ENCODE measurements at places on chromosomes 1 and 21.

- no peak for DNase-seq
Observed at GRCh38 chr1:197208945-197209344, 59.1 kb upstream of the CRB1 start.

GRCh38 chr1:51551081-51551480 is 32.0 kb upstream of the EPS15 start:
- DNase-seq: no peak

DNA sequence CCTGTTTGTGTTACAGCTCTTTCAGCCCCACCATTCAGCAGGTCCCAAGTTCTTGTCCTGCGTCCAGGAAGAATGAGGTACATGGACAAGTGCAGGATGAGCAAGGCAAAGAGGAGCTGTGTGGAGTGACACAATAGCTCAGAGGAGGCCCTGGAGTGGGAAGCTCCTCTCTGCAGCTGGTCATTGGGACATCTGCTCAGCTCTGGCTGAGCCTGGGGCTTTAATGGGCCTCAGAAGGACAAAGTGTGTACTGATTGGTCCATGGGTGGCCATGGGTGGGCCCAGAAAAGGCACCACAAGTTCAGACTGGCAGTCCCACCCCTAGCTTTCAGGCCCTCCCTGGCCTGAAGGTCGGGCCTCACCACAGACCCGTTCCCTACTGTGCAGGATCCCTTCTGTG is 14.7 kb upstream of the HYI start:
- DNase-seq: no peak

GRCh38 chr1:175893192-175893591 is 149.8 kb upstream of the TNR start:
- DNase-seq: no peak

- no peak for DNase-seq
Observed at GRCh38 chr1:51445351-51446090, 73.5 kb downstream of the EPS15 start.

DNA sequence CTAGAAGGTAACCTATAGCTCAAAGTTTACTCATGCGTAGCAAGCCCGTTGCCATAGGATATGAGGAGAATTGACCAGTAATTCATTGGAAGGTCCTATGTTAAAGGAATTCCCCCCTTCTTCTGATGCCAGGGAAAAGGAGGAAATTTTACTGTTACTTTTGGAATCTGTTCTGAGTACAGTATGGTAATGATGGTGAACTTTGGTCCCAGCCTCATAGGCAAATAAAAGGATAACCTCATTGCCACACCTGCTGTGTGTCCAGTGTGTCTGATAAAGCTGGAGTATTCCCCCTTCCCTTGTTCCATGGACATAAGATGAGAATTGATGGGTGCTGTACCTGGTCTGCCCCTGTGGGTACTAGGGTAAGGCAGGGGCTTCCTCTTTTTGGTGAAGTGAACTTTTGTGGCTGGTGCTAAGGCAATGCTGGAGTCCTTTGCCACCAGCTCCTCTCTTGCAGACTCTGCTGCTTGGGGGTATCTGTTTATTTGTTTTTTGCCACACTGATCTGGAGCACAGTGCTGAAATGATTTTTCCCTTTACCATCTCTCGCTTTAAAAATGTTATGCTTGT is 22.2 kb downstream of the MPZ start:
- DNase-seq: no peak

DNA sequence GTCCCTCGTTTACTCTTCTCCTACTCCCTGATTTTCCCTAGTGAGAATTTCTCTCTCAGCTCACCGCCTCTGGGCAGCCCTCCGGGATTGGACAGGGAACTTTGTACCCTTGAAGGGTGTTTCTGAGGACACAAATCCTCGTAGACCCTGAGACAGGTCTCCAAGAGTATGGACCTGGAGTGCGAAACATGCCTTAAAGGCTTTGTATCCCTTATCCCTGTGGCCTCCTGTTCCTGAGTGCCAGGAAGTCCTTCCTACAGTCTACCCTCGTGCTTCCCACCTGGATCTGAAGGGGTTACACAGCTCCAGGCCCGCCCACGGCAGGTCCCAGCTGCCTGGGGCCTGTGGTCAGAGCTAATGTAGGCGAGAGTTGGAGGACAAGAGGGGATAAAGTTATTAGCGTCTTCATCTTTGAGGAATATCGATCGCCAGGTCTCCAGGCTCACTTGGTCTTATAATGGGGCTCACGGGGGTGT is 7.6 kb upstream of the PEAR1 start:
- no peak for DNase-seq

DNA sequence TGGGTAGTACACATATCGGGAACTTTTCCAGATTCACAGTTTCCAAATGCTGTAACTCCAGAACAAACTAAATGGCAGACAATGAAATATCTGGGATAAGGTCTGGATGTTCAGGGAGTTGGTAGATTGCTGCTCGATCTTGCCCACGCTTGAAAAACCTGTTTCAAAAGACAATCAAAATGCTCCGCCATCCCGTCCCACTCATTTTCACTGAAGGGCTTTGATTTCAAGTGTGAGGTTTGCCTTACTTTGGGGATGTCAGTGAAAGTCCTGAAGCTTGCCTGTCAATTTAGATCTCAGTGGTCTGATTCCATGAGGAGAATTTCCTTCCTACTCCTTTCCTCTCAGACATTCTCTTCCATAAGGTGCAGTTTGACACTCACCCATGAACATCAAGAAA is 236.3 kb upstream of the KCNK2 start:
- no peak for DNase-seq

DNA sequence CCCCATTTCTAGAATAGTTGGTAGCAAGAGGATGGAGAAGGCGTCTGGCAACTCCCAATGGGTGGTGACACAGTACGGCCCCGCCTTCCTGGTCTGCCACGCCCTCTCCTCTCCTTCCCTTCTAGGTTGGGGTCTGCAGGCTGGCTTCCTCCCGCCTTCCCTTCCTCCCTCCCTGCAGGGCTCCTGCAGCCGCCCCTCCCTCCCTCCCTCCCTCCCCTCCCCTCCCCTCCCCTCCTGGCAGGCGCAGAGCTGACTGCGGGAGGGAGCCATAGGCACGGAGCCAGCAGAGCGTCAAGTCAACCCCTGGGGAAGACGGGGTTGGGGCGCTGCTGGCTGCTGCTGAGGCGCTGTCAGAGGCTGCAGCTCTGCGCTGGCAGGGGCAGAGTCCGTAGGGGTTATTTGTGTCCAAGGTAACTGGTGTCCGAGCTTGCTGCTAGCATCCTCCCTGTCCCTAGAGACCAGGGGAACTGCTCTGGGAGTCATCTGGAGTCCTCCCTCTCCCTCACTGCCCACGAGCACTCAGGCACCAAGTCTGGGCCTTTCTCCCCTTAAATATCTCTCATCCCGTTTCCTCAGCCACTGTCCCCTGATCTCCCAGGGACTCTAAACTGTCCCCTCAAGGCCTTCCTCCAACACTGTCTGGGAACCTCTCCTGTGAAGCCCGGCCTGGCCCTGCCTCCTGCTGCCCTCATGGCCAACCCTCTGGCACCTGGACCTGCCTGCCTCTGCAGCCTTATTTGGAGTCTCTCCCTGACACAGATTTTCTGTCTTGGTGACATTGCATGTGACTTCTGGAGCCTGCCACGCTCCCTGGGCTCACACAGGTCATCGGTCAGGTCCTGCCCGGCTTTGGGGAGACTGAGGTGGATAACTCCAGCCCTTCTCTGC is 57.4 kb upstream of the ACOT11 start:
- no peak for DNase-seq

DNA sequence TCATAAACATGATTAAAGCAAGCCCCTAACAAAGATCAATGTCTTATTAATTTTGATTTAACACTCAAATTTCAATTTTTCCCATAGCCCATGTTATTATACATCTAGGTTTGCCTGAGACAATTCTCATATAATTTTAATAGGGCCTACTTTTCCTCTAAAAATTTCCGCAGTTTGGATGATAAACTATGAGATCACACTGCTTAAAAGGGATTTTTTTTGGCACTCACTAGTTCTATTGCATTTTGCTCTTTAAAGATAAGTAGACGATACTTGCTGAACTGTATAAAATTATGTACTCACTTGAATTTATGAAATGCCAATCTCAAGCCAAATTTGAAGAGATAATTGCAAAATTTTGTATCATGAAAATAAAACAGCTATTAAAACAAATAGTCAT is 480.4 kb upstream of the ZRANB2 start:
- DNase-seq: no peak

GRCh38 chr1:11650331-11650991 is 3.8 kb downstream of the FBXO2 start:
- peak; percentile 64 for DNase-seq

GRCh38 chr1:44220001-44220751 is 6.9 kb downstream of the DMAP1 start:
- DNase-seq: no peak

DNA sequence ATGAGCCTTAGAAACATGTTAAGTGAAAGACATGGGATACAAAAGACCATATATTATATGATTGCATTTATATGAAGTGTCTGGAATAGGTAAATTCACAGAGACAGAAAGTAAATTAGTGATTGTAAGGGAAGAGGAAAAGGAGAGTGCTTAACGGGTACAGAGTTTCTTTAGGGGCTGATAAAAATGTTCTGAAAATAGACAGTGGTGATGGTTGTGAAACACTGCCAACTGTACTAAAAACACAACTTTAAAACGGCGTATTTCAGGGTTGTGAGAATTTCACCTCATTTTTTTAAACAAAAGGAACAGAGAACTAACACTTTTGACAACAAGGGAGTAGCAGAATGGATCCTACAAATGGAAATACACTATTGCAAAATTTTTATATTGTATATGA is 13.4 kb downstream of the COP1 start:
- DNase-seq: no peak

DNA sequence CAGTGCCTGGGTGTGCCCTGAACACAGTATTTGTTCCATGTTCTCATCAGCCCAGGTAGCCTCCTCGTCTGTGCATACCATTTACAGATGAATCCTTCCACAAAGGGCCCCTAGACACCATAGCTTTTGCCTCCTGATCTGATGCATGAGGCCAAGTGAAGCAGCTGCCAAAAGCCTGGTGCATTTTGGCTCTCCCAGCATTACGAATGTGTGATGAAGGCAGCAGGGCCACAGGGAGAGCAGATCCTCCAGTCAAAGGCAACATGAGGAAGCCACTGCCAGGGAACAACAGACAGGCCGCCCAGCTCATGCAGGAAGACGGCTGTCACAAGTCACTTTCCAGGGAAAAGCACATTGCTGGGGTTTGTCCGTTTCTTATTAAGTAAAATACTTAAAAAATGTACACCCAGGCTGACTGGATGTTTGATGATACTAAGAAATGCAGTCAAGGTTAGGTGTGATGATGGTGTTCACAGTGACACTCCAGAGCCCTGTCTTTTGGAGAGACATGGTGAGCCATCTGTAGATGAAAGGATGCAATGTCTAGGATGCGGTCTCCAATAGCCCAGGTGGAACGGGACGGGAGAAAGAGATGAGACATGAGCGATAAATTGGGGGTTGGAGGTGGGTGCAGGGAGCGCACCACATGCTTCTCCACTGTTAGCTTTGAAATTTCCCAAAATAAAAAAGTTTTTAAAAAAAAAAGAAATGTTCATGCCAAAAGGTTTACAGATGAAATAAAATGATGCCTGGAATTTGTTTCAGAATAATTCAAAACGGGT is 48.7 kb downstream of the NPHP4 start:
- DNase-seq: no peak

GRCh38 chr21:15247613-15248012 is 182.8 kb upstream of the NRIP1 start:
- no peak for DNase-seq

DNA sequence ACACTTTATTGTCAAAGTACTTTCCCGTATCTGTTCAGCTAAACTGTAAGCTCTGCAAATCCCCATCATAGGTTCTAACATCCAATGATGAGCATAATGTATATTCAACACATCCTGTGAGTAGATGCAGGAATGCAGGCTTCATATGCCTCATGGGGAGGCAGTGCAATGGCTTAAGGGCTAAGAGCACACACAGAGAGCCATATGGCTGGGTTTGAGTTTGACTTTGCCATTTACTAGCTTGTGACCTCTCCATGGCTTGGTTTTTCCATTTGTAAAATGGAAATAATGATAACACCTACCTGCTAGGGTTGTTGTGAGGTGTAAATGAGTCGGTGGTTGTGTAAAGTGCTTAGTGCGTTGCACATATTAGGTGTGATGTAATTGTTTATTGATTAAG is 13.4 kb downstream of the RCSD1 start:
- no peak for DNase-seq

DNA sequence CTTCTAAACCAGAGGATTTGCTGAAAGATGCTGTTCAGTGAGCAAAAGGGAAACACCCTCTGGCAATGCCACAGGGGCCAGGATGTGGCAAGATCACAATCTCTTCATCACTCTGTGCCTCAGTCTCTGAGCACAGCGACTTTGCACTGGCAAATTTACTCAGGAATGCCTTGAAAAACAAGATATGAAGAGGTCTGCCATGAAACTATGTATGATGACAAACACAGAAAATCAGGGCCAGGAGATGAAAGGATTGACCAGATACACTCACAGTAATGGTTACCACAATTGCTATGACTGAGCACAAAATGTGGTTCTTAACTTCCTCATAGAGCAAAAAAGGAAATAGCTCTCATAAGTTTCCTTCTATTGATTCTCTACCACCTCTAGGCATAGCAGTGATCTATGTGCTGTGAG is 5.8 kb downstream of the TTC13 start:
- peak; percentile 71 for DNase-seq

DNA sequence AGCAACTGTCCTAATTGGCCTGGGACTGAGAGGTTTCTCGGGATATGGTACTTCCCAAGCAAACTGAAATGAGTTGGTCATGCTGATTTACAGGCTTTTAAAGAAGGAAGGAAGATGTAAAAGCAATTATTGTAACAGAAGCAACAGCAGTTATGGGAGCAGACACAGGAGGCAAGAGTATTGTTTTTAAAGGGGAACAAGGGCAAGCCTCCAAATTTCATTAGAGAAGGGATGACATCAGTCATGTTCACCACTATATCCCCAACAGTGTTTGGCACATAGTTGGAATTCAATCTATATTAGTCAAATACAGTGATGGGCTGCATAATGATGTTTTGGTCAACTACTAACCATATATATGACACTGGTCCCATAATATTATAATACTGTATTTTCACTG is 46.0 kb upstream of the JUN start:
- no peak for DNase-seq

DNA sequence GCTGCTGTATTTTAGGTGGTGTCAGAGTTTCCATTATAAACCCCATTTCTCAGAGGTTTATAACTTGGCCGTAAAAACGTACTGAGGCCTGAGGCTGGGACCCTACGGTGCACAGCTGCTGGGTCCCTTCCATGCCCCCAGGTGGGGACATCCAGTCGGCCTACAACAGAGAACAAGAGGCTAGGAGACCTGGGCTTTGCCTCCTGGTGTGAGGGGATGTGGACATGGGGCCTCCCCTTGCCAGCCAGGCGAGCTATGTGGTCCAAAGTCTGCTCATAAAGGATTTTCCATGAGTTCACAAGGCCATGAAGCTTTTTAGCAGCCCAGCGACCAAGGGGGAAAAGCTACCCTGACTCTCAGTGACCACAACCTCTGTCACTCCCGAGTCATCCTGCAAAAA is 261.5 kb upstream of the VAMP3 start:
- no peak for DNase-seq

DNA sequence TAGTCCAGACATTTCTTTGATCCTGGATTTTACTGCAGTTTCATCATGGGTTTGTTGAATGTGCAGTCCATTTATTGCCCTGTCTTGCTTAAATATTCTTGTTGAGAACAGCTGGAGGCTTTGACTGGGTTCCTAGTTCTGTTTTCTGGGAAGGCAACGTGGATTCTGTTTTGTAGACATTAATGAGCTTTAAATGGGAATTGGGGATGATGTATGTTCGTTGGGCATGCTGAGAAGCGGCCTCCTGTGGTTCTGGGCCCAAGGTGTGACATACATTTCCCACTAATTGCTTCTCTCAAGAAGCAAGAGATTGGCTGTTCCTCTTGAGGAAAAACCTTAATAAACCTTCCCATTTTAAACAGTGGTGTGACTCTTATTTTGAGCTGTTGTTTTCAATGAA is 22.9 kb downstream of the INKA2 start:
- no peak for DNase-seq

Data from T-helper 22 cell (primary cell).